Hypothalamus (tissue), 51 donors: ENCODE measurements at places on chromosomes 5 and 9.

DNA sequence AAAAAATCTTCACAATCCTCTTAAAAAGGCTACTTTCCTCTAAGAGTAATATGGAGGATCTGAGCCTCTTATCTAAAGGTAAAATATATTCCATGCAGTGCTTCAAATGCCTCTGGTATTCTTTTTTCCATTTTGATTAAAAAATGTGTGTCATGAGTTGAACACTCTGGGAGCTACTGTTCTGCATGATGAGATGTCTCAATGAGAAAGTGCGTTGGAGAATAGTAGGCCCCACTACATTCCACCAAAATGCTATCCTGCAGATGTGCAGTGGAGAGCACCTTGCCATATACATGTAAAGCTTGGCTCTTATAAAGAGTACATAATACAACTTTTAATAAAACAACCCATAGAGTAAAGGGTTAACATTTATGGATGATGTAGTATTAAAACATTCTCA is 26.3 kb downstream of the ALDH1A1 start:
- no peak for DNase-seq

DNA sequence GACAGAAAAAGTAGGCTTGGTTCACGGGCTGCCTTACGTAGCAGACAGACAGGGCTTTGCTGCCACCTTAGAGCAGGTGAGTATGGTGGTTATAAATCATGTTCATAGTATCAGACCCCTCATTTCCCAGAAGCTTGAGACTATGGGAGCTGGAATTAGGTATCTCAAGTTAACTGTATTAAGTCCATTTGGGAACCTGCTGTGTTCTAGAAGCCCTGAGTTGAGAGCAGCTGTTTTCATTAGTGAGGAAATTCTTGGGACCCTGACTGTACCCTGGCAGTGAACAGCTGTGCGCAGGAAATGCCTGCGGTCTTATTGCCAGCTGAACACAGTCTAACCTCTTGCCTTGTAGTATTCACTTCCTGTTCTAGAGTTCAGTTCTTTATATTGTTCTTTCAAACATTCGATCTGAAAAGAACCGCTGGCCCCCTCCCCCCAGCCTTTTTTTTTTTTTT is 29.8 kb downstream of the UGCG start:
- no peak for DNase-seq

GRCh38 chr5:93601802-93602155 is 18.8 kb downstream of the NR2F1 start:
- no peak for DNase-seq

- DNase-seq, result no peak
Measured at GRCh38 chr5:81156732-81157131, 76.4 kb upstream of the CKMT2 start.

GRCh38 chr5:79850316-79850822 is 140.7 kb downstream of the MTX3 start:
- no peak for DNase-seq

DNA sequence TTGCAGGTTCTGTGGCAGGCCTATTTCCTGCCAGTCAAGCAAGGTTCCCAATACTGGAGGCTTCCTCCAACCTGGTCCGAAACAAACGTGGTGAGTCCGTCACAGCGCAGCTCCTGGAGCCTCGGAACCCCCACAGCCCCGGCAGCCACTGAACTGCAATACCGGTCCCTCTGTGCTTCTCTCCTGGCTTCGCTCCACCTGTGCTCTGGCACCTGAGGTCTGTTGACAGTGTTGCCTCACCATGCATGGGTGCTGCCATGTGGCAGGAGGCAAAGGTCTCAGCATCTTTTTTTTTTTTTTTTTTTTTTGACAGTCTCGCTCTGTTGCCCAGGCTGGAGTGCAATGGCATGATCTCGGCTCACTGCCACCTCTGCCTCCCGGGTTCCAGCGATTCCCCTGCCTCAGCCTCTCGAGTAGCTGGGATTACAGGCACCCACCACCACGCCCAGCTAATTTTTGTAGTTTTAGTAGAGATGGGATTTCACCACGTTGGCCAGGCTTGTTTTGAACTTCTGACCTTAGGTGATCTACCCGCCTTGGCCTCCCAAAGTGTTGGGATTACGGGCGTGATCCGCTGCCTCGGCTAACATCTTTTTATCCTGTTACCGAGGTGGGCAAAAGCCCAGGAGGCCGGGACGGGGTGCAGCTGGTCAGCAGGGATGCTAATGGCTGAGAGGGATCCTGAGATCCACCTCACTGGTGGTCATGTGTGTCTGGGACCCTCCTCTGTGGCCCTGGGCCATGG is 57.1 kb upstream of the RNU6ATAC start:
- DNase-seq, result no peak

GRCh38 chr5:1227667-1228066 is 2.5 kb downstream of the SLC6A18 start:
- DNase-seq, result no peak

DNA sequence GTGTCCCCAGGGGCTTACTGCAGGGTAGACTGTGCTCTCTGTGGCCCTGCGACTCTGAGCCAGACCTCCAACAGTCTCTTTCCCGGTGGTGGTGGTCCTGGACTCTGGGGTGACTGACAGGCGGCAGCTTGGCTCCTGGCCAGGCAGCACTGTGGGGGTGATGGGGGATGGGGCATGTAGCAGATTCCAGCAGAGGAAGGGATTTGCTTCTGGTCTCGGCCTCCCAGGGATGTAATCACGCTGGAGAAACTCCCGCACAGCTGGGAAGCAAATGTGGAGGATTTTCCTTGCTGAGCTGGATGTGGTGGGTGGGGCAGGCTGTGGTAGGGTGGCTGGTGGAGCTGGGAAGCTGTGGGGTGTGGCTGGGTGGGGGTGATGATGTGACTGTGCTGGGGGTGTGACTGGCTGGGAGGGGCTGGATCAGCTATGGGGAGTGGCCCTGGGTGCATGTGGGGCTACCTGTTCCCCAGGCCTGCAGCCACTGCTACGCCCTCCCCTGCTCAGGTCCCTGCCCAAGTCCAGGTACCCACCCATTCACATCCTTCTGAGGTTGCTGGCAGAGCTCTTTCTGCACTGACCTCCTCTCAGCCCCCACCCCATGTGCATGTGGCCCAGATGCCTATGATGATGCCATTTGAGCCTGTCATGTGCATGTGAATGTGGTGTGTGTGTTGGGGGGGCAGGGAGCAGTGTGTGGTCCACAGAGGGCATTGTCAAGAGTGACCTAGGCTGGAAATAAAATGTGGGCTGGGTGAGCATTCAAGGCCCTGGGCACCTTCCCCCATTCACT is 3.8 kb downstream of the NDST1 start:
- no peak for DNase-seq

GRCh38 chr5:109907731-109908130 is 218.0 kb downstream of the MAN2A1 start:
- no peak for DNase-seq

DNA sequence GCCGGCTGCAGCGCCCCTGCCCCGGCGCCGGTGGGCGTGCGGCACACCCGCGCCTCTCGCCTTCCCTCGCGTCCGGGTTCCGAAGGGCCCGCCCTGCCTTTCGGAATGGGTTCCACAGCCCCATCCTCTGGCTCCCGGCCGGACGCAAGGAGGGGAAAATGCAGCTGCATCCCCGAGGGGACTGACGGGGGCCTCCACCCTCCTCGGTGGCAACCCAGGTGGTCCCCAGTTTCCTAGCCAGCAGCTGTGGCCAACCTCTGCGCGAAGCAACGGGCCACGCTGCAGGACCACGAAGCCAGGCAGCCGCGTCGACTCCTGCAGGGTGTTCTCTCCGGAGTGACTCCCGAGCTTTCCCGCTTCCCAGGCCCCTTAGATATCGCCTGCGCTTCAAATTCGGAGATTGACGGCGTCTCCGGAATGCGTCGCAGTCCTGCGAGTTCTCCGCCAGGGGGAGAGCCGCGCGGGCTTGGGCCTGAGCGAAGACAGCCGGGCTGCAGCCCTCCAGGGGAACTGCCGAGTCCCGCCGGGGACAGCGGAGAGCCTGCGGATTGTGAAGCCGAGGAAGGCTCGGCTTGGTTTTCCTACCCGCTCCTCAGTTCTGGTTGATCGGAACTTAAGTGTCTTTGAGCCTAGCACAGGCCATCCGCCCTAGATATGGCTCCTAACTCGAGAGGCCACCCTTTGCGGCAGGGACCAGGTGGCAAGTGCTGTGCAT is 582 bp upstream of the APBA1 start:
- peak; percentile 82 for DNase-seq

DNA sequence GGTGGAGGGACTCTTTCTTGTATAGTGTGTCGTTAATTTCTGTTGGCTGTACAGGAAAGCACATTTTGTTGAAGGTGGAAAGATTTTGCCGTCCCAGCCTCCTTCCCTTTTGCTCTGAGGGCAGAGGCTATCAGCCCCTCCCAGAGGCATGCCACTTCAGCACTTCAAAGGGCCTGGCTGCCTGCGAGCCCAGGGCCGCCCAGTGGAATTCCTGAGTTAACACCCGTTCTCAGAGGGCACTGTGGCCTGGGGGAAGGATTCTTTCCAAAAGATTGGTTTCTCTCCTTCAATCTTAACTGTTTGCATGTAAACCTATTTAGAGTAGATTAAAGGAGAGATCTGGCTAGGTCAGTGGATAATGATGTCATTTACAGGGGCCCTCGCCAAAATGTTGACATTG is 238.6 kb downstream of the FANCC start:
- DNase-seq, result no peak

GRCh38 chr5:72612810-72613209 is 105.6 kb upstream of the ZNF366 start:
- no peak for DNase-seq

- no peak for DNase-seq
Measured at GRCh38 chr5:66074901-66075300, 69.2 kb upstream of the SREK1 start.

GRCh38 chr5:172245703-172246125 is 37.9 kb downstream of the UBTD2 start:
- DNase-seq, result no peak

- DNase-seq, result no peak
Measured at GRCh38 chr5:111502956-111503355, 9.4 kb downstream of the STARD4 start.

DNA sequence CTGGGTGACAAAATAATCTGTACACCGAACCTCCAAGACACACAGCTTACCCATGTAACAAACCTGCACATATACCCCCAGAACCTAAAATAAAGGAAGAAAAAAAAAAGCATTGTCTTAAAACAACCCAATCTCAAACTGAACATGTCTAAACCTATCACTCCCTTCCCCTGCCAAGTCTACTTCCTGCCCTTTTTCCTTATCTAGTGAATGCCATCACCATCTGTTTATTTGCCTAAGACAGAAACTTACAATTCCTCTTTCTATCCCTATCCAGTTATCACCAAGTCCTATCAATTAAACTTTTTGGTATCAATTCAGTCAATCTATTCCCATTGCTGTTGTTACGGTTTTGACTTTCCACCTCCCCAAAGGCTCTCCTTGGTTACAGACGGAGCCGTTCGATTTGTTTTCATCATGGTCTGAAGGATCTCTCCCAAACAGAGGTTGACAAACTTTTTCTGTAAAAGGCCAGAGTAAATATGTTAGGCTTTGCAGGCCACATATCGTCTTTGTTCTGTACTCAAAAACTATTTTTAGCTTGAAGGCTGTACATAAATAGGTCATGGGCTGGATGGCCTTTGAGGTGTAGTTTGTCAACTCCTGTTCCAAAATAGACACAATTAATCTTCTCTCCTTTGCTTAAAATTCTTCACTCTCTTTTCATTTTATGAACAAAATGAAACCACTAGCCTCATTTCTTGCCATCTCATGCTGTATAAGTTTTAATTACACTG is 12.1 kb downstream of the NOL8 start:
- DNase-seq, result no peak

GRCh38 chr9:34574571-34574970 is 15.0 kb downstream of the CNTFR start:
- no peak for DNase-seq

GRCh38 chr9:19493174-19493811 is 84.5 kb downstream of the ACER2 start:
- peak; percentile 60 for DNase-seq
